ENCODE measurements at places on chromosomes 2 and 18.

DNA sequence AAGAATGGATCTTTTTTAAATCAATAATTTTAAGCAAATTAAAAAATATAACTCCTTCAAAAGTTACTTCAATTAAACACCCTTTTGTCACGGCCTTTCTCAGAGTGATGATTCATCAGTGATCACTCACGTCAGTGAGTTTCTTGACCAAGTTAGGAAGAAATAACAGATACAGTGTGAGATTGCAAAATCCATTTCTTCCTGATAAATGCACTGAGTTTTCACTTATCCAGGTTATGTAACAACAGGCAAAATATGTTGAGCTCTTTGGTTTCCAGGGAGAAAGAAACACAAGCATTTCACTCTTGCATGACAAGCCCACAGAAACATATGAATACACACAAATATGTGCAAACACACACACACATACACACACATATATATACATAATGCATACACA lies 195.9 kb upstream of the CYRIA start:
- no peak for DNase-seq

DNA sequence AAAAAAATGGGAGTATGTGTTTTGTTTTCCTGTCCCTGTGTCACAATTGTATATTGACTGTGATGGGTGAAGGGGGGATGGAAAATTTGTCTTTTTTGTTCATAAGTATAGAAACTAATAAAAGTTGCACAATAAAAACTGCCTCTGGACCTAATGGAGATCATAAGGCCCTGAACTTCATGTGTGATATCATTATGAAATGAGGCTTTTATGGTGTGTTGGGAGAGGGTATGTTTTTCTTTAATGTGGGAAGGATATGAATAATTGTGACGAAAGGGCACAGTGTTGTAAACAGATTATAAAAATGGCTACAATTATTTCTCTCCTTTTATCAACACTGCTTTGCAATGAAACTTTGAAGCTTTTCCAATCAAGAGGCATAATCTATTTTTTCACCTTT lies 1889.3 kb upstream of the CELF4 start:
- no peak for DNase-seq

GRCh38 chr2:216590780-216591179 lies 42.4 kb upstream of the IGFBP2 start:
- DNase-seq: no peak

DNA sequence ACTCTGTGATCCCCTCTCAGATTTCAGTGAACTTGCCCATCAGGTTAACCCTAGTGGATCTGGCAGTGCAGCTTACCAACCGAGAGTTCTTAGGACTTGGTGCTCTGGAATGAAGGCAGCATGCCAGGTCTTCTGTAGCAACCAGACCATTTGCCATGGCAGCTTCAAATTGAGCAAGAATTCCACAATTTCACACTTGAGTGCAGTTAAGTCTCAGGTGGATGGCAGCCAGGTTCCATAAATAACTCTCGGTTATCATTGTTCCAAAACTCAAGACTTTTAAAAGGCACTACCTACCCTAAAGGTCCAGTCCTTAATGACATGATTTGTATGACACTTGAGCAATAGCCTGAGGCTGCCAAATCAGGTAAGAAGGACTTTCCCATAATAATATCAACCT lies 48.1 kb downstream of the GALNT3 start:
- no peak for DNase-seq

GRCh38 chr2:197037863-197038398 lies 111.4 kb upstream of the PGAP1 start:
- DNase-seq: no peak

DNA sequence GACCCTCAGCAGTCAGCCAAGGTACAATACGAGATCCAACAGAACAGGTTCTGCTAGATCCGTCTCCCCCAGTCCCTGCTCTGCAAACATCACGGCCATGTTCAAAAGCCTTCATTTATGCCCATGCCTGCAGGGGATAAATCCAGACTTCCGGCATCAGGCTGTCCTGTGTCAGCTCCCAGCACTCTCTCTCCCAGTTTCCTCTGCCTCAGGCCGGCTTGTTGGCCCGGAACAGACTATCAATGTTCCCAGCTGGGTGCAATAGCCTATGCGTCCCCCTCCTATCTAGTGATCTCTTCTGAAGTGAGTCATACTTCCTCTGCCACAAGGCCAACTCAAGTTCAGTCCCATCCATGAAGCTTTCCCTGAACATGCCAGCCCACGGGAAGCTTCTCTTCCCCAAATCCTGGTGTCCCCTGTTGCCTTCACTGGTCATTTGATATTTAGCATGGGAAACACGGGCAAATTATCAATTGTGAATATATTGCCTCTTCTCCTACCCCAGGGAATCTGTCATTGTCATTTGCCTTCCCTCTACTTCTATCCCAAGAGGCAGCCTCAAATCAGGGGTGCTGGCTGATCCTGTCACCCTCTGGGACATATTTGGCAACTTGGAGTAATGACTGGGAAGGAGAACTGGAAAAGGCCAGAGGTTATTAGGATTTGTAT lies 51.1 kb downstream of the CAPN13 start:
- no peak for DNase-seq

DNA sequence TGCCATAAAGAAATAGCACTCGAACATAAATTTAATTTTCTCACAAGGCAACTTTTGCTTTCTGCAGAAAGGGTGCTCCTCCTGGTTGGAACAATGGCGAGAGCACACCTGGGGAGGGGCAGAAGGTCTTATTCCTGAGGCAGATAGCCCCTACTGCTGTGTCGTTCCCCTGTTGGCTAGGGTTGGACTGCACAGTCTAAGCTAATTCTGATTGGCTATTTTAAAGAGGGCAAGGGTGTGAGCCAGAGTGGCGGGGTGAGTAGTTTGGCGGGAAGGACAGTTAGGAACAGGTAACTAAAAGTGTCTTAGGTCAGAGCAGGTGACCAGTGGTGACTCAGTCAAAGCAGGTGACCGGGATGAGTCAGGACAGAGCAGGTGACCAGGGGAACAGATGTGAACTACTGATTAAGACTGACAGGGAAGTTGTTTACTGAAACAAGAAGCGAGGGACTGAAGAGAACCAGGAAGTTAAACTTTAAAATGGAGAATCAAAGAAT lies 49.7 kb upstream of the AGAP1 start:
- DNase-seq: no peak

DNA sequence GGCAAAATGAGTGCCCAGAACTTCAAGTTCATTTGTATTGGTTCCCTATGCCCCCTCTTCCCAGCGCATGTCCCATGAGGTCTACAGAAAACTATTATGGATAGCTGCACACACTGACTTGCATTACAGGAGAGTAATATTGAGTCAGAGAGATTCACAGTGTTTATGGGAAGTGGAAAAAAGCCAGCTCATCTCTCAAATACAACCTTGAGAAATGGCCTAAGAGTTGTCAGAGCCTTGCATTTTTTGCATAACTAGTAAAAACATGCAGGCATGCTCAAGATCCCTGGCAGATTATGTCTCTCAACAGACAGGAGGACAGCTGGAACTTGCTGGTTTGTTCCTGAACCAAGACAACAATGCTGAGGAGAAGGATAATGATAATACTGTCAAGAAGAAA lies 1292.8 kb downstream of the DSC3 start:
- no peak for DNase-seq

DNA sequence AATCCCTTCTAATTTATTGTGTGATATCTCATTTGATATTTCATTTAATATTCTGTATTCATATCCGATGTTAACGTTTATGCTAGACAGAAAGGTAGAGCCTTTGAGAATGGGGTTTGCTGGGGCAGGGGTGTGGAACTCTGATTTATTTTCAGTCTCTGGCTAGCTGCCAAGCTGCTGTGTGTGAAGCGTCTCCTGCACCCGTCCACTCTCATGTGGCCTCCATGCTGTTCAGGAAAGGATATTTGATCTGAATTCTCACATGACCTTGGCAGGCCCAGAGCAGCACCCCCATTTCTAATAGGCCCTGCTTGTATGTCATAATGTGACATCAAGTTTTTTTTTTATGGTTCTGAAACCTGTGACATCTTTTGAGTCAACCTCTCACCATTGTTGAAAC lies 1.6 kb downstream of the IL1R1 start:
- no peak for DNase-seq
